ENCODE measurements at places on chromosomes 4 and X.

- peak; percentile 9 for DNase-seq
Measured at GRCh38 chrX:15043538-15043937, 170.3 kb downstream of the MOSPD2 start.

DNA sequence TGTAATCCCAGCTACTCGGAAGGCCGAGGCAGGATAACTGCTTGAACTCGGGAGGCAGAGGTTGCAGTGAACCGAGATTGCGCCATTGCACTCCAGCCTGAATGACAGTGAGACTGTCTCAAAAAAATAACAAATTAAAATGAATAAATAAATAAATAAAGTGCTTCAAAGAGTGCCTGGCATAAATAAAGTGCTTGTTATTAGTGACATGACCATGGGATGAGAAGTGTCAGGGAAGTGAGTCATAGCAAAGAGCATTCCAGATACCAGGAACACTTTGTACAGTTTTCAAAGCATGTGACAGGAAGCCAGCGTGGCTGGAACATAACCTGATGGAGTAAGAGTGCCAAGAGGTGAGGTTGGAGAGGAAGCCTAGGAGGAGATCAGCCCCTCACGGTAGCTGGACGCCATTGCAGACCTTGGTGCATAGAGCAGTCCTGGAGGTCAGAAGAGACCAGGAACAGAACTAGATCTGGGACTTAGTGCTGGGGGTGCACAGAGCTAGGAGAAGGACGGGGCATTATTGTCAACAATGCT lies 6.0 kb upstream of the WDR13 start:
- no peak for DNase-seq

DNA sequence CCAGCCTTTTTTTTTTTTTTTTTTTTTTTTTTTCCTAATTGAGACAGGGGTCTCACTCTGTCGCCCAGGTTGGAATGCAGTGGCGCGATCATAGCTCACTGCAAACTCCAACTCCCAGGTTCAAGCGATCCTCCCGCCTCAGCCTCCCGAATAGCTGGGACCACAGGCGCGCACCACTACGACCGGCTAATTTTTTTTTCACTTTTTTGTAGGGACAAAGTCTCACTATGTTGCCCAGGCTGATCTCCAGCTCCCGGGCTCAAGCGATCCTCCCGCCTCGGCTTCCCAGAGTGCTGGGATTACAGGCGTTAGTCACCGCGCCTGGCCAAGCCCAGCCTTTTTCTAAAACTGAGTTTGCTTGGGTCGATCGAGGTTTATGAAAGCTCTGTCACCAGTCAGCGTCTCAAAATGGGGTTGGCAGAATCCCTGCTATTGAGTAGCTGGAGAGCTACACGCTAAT lies 1.3 kb upstream of the OTUD5 start:
- peak; percentile 60 for DNase-seq

- DNase-seq: no peak
Measured at GRCh38 chr4:11791797-11792196, 363.1 kb upstream of the HS3ST1 start.

- no peak for DNase-seq
Measured at GRCh38 chr4:105351861-105352260, 122.0 kb downstream of the PPA2 start.

GRCh38 chrX:154549766-154550165 lies 2.3 kb downstream of the IKBKG start:
- no peak for DNase-seq

- DNase-seq: peak; percentile 40
Measured at GRCh38 chrX:13220916-13221315, 98.9 kb downstream of the ATXN3L start.

GRCh38 chr4:53507671-53508286 lies 83.5 kb downstream of the LNX1 start:
- peak; percentile 100 for DNase-seq

GRCh38 chrX:11867610-11868345 lies 109.7 kb downstream of the MSL3 start:
- no peak for DNase-seq

GRCh38 chr4:112185334-112185733 lies 40.1 kb downstream of the FAM241A start:
- DNase-seq: no peak

DNA sequence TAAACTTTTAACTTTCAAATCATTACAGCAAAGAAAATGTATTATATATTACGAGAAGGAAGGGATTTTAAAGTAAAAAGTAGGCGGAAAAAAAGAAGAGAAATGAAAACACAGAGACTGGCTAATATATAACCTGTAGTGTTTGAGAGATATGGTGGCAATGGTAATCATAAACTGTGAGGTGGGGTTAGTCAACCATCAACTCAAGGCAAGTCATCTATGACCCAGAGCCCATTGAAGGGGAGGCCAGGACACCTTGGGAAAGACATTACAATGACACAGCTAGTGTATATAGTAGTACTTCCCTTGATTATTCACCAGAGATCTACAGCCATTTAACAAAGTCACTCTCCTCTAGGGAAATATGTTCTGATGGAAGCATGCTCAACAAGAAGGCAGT lies 423.9 kb upstream of the PITX2 start:
- DNase-seq: no peak

DNA sequence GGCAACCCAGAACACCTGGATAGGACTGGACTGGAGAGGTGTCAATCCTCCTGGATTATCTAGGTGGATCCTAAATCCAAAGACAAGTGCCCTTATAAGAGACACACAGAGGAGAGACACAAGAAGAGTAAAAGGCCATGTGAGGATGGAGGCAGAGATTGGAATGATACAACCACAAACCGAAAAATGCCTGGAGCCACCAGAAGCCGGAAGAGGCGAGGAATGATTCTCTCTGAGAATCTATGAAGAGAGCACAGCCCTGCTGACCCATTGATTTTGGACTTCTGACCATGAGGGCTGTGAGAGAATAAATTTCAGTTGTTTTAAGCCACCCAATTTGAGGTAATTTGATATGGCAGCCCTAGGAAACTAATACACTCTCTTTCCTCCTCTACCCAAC lies 20.1 kb downstream of the GPC3 start:
- no peak for DNase-seq

DNA sequence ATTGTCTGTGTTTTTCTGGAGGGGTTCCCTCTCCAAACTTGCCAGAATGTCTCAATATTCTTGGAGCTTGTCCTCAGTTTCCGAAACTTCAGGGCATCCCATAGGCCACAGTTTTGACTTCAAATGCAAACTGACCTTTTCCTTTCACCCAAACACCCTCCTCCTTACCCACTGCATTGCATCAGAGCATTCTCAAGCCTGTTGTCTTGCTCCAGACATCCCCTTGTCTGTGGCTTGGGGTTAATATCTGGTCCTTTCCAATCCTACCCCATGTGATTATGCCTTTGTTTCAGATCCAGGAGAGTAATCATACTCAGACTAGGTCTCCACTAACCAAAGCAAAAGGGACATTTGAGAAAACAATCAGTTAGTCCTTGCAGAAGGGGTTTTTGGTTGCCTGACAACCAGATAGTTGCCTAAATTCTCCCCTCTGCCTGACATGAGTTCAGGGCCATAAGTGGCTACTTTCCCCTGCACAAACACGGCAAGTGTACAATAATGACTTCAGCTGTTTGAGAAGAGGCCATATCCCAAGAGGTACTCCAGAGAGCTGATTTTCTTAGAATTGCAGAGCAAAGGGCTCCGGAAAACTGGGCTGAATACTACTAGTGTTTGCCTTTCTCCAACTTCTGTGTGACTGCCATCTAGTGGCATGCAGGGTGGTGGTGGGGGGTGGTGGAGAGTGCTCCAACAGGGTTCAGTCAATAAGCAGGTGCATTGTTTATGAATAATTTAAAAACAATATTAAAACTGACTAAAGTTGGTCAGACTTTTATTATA lies 130.2 kb downstream of the CHRDL1 start:
- peak; percentile 14 for DNase-seq

DNA sequence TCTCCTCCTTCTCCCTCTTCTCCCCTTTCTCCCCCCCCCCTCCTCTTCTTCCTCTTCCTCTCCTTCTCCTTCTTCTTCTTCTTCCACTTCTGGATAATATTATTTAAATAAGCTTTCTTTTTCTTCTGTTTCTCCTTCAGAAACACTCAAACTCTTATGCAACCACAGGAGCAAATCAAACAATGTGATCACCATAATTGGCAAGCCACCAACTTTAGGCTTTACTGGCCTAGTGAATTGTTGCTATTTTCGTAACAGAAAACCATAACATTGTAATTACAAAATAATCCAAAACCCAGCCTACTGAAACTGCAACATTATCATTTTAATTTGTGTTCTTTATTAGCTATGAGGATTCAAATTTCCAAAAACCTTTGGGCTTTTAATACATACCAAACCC lies 14.3 kb downstream of the DCAF8L1 start:
- DNase-seq: peak; percentile 35

DNA sequence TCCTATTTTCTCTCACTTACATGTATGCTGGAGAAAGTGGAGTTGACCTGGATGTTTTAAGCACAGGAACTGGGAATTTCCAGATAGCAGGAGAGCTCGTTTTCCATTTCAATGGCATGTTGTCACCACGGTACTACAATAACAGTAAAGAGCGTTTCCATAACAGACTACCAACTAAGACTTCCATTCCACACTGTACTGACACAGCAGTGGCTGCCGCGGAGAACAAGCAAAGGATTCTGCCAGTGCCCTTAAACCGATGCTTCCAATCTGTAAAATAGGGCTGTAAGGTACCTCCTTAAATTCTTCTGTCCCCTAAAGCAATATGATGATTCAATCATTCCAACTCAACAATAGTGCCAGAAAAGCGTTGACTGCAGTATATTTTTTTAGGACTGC lies 143.9 kb downstream of the KLHL13 start:
- DNase-seq: no peak

GRCh38 chrX:16429406-16429805 lies 220.6 kb upstream of the S100G start:
- DNase-seq: no peak

DNA sequence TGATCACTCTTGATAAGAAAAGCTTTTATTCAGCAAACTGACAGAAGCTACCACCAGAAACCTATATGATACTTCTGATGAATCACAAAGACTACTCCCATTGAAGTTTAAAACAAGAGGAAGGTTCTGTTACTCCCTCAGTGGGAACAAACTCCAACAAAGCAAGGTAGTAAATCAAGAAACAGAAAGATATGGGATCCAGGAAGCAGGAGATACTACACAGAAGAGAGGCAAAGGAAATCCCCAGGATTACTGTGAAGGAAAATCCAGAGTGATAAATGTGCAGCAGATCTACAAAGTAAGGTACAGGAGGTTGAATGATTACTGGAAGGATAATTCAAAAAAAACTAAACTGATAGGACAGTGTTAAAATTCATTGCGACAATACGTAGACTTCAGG lies 222.4 kb downstream of the HHIP start:
- DNase-seq: no peak

DNA sequence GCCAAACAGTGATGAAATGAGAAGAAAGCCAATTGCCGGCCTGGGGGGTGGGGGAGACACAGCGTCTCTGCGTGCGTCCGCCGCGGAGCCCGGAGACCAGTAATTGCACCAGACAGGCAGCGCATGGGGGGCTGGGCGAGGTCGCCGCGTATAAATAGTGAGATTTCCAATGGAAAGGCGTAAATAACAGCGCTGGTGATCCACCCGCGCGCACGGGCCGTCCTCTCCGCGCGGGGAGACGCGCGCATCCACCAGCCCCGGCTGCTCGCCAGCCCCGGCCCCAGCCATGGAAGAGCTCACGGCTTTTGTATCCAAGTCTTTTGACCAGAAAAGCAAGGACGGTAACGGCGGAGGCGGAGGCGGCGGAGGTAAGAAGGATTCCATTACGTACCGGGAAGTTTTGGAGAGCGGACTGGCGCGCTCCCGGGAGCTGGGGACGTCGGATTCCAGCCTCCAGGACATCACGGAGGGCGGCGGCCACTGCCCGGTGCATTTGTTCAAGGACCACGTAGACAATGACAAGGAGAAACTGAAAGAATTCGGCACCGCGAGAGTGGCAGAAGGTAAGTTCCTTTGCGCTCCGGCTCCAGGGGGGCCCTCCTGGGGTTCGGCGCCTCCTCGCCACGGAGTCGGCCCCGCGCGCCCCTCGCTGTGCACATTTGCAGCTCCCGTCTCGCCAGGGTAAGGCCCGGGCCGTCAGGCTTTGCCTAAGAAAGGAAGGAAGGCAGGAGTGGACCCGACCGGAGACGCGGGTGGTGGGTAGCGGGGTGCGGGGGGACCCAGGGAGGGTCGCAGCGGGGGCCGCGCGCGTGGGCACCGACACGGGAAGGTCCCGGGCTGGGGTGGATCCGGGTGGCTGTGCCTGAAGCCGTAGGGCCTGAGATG lies at the start of gene SHOX:
TSS of gene SHOX (plus strand) at position 180 of the 885 bp plus-strand sequence. CDS start at position 287, 107 bp downstream.
- no peak for DNase-seq

DNA sequence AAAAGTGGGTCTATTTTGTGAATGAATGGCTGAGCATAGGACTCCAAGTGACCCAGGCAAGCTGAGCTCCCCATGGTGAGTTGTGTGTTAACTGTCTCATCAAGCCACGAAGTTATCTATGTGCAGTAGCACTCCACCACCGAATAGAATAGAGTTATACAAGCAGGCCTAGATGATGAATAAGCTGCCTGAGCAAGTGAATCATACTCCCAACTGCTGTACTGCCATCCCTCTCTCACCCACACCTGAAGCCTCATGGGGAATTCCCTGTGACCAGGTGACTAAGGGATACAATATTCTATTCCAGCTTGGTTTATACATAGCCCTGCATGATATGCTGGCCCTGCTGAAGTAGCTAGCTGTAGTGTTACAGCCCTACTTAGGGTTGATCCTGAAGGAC lies 38.7 kb downstream of the KDM5C start:
- peak; percentile 2 for DNase-seq
